ENCODE measurements at places on chromosomes 7 and 10.

GRCh38 chr10:113459626-113460280, 93.1 kb upstream of the HABP2 start:
- DNase-seq: no peak

GRCh38 chr10:80684259-80684658, 146.6 kb downstream of the SH2D4B start:
- DNase-seq: peak; percentile 24

DNA sequence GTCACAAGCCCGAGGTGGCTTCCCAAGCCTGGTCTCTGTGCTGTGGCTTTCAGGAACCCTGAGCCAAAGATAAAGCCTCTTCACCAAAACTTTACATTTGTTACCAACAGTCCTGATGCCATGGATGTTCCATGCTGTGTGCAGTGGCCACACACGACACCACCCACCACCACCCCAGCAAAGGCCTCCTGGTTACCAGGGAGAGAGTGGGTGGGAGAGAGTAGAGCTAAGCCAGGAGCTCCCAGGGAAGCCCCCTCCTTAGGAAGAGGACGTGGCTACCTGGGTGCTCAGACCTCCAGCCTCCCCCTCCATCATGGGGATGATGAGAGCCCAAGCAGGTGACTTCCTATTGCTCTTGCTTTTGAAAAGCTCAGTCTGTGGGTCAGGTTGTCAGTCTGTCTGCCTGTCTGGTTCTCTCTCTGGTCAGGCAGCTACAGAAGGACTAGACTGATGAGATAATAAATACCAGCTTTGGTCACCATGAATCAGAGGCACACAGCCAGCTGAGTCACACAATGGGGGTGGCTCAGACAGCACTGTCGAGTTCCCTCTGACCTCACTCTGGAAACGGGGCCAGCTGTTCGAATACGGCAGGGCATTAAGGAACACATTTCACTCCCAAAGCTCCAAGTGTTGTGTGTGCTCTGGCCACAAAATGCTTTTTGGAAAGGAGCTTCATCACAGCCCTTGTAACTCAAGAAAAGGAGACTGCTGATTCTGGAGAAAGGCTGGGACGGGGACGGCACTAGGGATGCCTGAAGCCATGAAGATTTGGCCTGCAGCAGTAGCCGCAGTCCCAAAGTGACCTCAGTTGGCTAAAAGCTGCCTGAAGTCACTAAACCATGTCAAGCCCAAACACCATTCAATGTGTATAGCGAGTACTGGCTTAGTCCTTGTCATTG, 166.0 kb downstream of the FANK1 start:
- DNase-seq: no peak

- no peak for DNase-seq
Measured at GRCh38 chr7:146375170-146375569, 258.6 kb downstream of the CNTNAP2 start.

DNA sequence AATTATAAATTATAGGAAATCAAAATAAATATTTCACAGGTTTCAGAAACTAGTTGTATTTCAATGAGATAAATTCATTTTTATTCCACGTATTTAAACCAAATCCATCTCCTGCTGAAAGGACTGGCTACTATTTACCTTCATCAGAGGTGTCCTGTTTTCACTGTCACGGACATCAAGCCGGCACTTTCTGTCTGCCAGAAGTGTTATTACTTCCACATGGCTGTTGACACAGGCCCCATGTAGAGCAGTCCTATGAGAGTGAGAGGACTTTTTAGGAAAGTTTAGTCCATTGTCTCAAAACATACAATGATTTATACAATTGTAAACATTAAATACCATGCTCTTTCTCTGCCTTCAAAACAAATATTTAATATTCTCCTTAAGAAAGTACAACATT, 100.4 kb upstream of the ACBD5 start:
- DNase-seq: no peak

DNA sequence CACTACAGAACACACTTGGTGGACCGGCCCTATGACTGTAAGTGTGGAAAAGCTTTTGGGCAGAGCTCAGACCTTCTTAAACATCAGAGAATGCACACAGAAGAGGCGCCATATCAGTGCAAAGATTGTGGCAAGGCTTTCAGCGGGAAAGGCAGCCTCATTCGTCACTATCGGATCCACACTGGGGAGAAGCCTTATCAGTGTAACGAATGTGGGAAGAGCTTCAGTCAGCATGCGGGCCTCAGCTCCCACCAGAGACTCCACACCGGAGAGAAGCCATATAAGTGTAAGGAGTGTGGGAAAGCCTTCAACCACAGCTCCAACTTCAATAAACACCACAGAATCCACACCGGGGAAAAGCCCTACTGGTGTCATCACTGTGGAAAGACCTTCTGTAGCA, 14.6 kb downstream of the ZSCAN21 start:
- no peak for DNase-seq

- DNase-seq: no peak
Measured at GRCh38 chr7:95682913-95683312, 86.6 kb upstream of the PDK4 start.

DNA sequence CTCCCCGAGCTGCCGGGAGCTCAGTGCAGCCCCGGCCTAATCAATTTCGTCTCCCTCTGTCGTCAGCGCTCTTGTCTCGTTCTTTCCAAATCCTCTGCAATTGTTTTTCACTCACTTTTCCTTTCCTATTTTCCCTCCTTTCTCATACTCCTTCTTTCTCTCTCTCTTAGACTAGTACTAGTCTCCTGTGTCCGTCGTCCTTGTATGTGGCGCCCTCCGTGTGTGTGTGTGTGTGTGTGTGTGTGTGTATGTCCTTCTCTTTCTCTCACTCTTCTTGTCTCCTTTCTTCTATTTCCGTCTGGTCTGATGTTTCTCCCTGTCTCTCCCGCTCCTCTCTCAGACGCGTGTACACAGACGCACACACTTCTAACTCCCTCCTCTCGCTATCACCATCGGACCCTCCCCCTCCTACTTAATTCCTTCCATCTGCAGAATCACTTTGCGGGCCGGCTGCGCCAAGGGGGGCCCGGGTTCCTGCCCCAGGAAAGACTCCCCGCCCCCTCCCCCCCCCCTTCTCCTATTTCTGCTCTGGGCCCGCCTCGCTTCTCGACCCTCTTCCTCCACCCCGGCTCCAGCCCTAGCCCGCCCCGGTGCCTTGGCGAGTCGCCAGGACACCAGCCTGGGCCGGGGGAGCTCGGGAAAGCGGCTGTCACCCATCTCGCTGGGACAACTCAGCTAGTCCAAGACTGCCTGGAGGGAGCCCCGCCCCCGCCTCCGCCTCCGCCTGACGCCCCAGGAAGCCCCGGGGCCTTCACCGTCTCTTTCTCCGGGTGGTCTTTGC, 743 bp upstream of the ZCCHC24 start:
- no peak for DNase-seq

DNA sequence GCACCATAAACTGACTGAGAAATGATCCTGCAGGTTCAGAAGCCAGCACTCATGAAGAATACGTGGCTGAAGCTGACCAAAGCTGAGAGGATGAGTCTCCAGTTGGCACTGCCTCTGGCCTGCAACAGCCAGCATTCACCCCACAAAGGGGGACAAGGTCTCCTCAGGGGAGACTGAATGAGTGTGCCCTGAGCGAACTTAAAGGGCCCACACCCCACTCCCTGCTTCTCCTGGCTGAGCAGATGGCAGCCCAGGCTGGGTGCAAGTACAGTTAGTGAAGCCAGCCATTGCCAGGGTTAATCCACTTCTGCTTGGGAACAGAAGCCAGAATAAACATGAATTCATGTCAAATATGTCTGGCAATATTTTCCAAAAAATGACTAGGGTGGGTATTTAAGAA, 98.1 kb downstream of the PPP1R17 start:
- DNase-seq: no peak

GRCh38 chr7:66167773-66168387, 37.3 kb upstream of the TPST1 start:
- no peak for DNase-seq

- DNase-seq: no peak
Measured at GRCh38 chr10:59047957-59048618, 128.4 kb upstream of the PHYHIPL start.

DNA sequence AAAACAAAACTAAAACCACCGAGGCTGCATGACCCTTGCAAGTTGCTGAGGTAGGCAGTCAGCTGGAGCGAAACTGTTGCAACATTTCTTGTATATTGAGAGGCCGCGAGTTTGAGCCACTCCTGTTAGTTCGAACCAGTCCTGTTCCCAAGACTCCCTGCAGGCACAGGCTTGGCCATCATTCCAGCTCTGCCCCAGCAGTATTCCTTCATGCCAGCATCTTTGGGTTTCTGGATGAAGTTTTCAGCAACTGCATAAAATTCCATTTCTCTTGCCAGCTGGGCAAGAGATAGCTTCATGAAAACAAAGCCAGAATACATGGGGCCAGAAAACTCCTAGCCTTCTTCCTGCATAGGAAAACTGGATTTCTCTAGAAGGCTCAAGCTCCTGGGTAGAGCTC, 207.6 kb downstream of the FRMD4A start:
- no peak for DNase-seq

- DNase-seq: no peak
Measured at GRCh38 chr10:110353244-110354119, 48.8 kb upstream of the SMNDC1 start.

DNA sequence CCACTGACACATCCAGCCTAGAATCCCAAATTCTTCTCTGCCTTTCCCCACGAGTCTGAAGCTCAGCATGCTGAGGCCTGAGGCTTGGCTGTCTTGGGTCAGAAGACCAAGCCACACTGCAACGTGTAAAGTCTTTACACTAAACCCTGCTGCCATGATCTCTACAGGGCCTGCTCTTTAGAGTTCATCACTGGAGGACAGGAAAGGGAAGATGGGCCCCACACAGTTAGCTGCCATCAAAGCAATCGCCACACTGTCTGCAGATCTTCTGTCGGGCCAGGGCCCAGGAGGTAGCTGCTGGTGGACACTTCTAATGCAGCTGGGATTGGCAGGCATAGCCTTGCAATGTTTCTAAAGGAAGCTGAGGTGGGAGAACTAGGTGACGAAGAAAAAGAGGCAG, 8.4 kb upstream of the TECTB start:
- no peak for DNase-seq

GRCh38 chr10:132469197-132469884, 68.2 kb upstream of the INPP5A start:
- DNase-seq: no peak

DNA sequence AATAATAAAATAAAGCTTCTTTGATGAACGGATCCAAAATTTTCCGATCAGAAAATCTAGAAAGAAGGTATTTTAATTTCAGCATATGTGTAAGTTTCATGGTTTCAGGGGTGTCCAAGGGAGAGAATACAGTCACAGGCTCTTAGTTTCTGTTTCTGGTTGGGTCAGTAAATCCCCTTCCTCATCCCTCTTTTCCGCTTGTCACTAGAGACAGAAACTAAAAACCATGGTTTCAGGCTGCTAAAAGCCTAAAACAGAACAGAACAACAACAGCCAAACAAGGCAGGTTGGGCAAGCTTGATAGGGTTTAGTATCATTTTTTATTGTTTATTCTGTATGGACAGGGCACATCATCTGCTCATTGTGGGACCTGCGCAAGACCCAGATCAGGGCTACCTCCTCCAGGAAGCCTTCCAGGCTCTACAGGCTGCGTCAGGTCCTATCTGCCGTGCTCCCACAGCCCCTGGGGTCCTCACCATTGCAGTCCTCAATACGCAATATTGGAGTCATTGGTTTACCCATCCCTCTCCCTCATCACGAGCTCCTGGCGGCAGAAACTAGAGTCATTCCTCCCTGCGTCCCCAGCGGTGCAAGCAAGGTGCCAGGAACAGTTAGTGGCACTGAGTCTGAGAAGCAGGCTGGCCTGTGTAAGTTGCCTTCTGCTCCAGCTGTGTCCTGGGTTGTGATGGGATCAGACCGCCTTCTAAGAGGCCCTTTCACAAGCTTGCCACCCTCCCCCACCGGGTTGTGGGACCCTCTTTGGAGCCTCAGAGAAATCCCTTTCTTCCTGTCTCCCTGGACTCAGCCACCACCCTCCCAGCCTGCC, 70.2 kb upstream of the CUX1 start:
- DNase-seq: no peak

DNA sequence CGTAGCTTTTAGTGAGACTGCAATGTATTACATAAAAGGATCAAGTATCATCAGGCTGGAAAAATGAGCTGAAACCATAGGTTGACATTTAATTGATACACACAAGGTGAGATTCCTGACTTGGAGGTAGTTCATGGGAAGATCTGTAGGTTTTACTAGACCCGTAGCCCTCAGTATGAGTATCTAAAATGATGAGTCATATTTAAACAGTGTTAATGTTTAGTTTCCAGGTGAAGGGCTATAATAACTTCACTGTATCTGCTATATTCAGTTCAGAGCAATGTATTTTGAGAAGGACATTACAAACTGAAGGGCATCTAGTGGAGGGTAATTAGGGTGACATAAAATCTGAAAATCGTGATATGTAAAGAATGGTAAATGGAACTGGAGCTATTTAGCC, 35.0 kb downstream of the ENTPD1 start:
- DNase-seq: no peak

- DNase-seq: no peak
Measured at GRCh38 chr7:132417103-132417906, 159.0 kb downstream of the PLXNA4 start.

GRCh38 chr10:2921956-2922680, 145.2 kb upstream of the PFKP start:
- DNase-seq: no peak

DNA sequence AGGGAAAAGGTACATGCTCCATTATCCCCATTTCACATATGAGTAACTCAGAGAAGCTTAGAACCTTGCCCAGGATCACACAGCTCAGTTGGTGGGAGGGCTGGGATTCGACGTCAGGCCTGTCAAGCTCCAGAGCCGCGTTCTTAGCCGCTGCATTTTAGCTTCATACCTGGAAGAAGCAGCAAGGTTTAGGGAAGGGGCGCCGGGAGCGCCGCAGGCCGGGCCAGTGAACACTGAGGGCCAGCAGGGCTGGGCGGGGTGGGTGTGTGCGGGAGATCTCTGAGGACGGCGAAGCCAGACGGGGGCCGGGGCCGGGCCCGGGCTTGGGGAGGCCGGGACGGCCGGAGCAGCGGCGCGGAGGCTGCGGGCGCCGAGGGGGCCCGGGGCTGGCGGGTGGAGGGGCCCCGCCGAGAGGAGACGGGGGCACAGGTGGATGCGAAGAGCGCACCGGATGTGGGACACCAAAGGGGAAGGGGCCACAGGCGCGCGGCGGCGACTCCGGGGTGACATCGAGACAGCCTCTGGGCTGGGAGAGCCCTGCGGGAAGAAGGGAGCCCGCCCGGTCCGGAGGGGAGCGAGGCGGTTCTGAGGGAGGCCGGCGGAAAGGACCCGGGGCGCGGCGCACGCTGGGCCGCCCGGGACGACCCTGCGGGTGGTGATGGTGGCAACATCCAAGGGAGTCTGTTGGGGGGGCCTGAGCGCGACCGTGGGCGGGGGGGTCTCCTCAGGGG, 498 bp downstream of the NDST2 start:
- peak; percentile 40 for DNase-seq

- DNase-seq: no peak
Measured at GRCh38 chr7:96691702-96692101, 17.9 kb downstream of the SEM1 start.
